ENCODE measurements at places on chromosomes 4 and X.

DNA sequence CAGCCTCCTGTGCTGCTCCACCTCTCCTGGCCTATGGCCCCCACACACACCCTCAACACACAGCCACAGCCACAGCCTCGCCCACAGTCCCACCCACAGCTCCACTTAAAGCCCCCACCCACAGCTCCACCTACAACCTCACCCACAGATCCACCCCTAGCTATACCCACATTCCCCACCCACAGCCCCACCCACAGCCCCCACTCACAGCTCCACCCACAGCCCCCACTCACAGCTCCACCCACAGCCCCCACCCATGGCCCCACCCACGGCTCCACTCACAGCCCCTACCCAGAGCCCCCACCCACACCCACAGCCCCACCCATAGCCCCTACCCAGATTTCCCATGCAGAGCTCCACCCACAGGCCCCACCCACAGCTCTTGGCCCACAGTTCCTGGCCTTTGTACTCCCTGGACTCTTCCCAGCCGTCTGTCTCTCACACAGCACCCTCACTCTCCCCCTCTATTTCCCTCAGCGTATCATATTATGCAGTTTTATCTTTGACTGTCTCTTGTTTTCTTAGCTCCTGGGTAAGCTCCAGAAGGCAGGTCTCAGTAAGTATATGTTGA, 322.5 kb downstream of the EVC2 start:
- DNase-seq, result no peak

DNA sequence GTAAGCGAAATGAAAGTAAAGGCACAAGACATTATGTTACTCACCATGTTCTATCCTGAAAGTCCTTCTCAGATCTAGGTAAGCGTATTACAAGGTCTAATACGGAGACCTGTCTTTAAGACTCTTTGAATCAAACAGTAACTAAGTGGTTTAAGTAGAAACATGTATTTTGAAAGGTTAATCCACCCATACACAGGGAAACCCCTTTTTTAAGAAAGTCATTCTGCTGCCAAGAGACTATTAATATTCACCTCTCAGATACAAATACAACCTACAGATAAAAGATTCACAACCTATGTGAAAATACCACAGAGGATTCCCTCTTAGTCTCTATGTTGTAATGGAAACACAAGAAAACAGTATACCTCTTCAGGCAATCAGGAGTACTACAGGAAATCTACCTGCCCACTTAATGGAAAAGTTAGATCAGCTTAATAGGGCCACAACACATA, 63.2 kb upstream of the TNIP3 start:
- DNase-seq, result peak; percentile 47

DNA sequence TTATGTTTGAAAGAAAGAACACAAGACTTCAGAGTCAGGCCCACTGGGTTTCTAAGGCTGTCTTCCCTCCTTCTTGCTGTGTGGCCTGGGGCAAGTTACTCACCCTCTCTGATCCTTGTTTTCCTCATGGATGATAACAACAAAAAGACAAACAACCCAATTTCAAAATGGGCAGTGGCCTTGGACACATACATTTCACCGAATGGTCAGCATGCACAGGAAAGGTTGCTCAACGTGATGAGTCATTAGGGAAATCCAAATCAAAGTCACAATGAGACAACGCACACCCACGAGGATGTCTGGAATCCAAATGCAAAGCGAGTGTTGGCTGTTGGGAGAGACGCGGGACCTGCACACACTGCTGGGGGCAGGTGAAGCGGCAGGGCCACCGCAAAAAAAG, 50.8 kb upstream of the PPP2R2C start:
- DNase-seq, result no peak

DNA sequence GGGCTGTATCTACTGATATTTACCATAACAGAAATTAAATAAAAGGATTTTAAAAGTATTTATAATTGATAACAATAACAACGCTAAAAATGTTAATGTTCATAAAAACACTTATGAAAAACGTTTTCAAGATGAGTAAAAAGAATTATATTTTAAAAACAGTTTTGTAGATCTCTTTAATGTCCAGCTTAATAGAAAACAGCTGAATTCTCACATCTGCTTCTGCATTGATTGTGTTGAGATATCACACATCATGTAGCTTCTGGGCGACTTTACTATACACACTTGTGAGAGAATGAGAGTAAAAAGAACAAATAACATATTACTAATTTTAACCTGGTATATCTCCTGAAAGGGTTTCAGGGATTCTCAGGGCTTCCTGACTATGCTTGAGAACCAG, 83.6 kb downstream of the NCAPG start:
- DNase-seq, result no peak

DNA sequence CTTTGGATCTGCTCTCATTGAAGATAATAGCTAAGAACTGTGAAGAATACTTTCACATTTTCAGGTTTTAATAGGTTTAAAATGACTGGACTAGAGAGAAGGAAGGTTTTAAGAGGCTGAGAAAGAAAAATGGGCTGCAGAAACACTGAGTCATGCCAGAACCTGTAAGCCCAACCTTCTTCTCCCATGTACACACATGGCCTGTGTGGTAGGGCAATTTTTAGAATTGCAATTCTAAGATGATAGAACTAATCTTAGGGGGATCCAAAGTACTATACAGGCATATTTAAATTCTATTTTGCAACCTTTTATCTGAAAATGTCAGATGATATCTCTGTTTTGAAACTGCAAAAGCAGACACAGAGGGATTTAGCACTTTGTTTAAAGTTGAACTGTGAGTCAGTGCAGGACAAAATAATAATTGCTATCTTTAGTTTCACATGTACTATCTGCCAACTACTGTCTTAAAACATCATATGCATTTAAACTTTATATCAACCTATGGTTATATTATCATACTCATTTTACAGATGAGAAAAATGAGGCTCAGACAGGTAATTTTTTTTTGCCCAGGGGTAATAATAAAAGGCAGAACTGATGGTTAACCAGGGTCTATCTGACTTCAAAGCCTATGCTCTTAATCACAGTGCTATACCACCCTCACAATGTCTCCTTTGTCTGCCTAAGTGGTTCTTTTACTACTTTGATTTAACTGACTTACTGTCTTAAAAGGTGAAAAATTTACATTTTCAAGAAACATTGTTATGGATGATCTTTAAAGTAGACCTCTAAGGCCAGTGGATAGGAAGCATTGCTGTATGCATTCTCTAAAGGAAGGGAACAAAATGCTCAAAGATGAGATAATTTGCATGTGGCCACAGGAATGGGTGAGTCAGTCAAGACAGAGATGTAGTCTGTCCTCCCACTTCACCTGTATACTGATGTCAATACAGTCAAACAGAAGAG, 4.3 kb downstream of the TMPRSS11E start:
- no peak for DNase-seq

DNA sequence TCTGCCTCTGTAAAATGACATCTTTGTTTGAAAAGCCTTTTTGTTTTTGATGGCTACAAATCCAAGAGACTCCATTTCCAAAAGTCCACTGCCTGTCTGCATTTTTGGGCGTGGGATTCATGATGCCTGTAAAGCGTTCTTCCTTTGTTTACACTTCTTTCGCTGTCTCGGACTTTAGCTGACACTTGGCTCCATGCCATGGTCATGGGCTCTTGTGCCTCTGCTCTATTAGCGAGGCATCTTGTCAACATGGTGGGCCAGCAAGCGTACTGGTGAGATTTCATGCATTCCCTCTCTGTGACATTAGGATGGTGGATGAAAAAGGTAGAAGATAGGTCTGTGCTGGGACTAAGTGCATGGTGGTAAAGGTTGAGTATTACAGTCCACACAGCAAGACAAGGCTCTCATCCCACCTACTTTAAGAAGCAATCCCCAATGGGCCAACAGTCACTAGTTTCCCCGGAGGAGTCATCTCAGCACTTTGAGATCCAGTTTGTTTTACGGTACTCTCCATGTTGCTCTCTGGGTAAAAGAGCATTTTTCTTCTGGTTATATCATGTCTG, 298.2 kb upstream of the KLF3 start:
- no peak for DNase-seq

GRCh38 chr4:3332498-3332897, 39.7 kb downstream of the RGS12 start:
- no peak for DNase-seq
